RCC 7860 (cell line): ENCODE measurements at places on chromosomes 3 and 15.

- no peak for DNase-seq
These were observed 85.7 kb downstream of the C3orf70 start for GRCh38 chr3:185067173-185067572.

DNA sequence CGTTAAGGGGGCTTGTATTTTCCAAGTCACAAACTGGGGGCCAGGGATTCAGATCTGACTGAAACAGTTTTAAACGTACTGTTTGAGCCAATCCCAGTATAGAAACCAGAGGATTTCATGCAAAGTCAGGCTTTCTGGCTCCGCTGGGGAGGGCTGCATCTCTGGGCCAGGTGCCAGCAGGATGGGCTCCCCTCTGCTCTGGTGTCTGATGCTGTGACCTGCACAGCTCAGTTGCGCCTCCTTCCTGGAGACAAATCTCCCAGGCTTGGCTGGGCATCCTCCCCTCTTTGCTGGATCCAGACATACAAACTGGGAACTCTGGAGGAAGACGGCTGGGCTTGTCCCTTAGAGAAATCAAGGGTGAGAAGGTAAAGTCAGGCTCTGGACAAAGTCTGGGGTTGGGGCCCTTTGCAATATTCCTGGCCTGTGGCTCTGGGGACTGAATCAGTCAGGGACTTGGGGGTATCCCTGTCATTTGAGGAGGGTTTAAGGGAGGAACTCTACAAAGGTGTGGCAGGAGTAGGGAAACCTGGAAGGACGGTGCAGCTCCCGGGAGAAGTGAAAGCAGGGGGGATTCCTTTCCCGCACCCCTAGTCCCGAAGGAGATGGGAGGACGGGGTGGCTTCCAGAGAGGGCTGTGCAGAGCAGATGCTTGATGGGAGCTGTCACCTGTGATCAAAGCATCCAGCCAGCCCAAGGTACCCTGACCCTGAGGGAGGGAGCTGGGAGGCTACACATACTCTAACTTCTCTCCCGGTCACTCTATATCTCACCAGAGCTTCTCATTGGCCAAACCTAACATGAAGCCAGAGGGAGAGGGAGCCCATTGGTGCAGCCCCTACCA, 114.8 kb upstream of the ATP2B2 start:
- no peak for DNase-seq

- DNase-seq, result no peak
These were observed 52.7 kb downstream of the RBMS3 start for GRCh38 chr3:29333576-29333975.

DNA sequence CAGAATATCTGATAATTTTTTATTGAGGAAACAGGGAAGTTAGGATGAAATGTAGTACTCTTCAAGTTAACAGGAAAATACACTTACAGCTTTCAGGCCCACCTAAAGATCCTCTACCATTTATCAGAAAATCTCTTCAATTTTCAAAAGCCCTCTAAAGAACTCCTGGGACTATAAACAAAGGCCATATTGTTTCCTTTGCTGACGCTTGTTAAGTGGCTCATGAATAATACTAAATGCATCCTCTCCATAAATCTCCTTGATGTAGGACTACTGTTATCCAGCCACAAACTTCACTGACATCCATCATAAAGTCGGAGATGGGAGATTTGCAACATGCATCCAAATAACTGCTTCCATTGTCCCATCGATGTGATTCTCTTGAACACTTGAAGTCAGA, 326.5 kb downstream of the ZIC1 start:
- no peak for DNase-seq

GRCh38 chr3:10945683-10946287, 46.8 kb upstream of the SLC6A1 start:
- DNase-seq, result no peak

DNA sequence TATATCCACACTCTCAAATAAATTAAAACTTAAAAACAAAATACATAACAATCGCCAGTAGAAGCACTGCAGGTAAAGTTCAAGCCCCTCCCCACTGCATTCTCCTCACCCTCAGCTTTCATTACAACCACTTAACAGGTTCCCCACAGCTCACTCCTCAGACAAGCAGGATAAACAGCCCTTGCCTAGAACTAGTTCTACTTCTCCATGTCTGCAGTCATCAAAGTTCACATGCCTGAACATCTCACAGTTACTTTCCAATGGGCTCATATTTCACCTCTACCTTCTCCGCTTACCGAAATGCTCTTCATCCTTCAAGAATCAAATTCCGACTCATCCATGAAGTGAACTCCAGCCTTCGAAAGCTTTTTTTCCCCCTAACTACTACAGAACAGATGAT, 4.1 kb downstream of the YEATS2 start:
- DNase-seq, result no peak

GRCh38 chr15:91268510-91268909, 168.5 kb downstream of the SV2B start:
- DNase-seq, result no peak

- no peak for DNase-seq
These were observed 23.0 kb upstream of the DNAJC13 start for GRCh38 chr3:132394320-132394719.

GRCh38 chr3:299590-300301, 103.2 kb downstream of the CHL1 start:
- DNase-seq, result no peak

- DNase-seq, result no peak
These were observed 20.0 kb downstream of the PCCB start for GRCh38 chr3:136270179-136270578.

DNA sequence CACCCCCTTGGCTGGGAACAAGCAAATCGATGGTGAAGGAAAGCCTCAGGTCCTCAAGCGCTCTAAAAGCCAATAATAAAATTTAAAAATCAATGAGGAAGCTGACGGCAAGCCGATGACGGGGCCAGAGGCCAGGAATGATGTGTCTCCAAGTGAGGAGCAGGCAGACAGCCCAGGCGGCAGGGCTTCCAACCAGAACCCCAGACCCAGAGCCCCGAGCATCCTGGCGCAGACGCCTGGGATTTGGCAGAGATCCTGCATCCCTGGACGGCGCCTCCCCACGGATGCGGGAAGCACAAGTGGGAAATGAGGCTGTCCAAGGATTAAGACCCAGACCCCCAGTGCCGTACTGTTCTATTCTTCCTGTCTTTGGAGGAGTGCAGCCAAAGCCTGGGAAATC, 123.0 kb upstream of the PROK2 start:
- no peak for DNase-seq

DNA sequence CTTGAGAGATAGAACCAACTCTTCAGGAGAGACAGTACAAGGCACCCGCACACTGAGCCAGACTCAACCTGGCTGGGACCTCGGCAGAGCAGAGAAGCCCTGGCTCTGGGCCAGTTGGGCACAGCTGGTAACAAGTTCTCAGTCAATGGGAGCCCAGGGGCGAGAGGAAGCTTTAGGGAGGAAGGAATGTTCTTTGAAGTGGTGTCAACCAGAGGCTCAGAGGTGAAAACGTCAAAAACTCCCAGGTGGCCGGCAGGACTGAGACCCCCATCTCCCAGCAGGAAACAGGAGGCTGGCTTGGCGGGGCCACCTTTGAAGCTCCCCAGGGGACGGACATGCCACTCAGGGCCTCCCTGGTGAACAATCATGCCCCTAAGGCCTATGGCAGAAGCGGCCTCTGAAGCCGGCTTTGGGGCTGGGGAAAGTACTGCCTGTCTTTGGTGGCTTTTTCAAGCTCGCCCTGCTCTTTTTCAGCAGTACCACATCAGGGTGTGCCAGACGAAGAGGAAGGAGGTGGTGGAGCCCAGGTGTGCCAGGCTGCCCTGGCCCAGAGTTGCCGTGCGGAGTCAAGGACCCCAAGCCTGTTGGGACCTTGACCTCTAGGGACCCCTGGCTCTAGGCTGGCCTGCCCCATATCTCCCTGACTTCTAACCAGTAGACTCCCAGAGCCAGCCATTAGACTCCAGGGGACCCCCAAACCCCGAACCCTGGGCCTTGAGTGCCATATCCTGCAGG, 16.7 kb upstream of the TBC1D21 start:
- DNase-seq, result no peak

- no peak for DNase-seq
These were observed 12.8 kb downstream of the LACTB start for GRCh38 chr15:63134245-63134985.

DNA sequence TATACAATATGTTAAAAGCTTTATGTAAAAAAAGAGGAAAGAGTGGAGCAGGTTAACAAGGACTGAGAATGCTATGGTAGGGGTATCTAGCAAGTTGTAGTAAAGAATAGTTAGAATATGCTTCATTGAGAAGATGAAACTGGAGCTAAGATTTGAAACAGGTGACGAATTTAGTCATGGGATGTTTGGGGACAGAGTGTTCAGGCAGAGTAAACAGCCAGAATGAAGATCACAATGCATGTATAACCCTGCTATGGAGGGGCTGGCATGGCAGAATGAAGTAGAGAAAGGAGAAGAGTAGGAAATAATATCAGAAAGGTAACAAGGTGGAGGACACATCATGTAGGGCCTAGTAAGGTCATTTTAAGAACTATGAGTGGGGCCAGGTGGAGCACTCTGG, 72.0 kb downstream of the BTD start:
- no peak for DNase-seq

GRCh38 chr3:150300852-150301517, 107.1 kb upstream of the TSC22D2 start:
- peak; percentile 58 for DNase-seq

GRCh38 chr3:36911990-36912804, 32.7 kb downstream of the TRANK1 start:
- peak; percentile 48 for DNase-seq

- DNase-seq, result peak; percentile 63
These were observed 558.8 kb upstream of the ADAMTS9 start for GRCh38 chr3:65246561-65246960.

GRCh38 chr3:45178183-45179023, 32.2 kb upstream of the CDCP1 start:
- peak; percentile 24 for DNase-seq

GRCh38 chr3:43256714-43257461, 29.5 kb upstream of the SNRK start:
- no peak for DNase-seq

- no peak for DNase-seq
These were observed 25.3 kb downstream of the ANP32A start for GRCh38 chr15:68795298-68795848.

DNA sequence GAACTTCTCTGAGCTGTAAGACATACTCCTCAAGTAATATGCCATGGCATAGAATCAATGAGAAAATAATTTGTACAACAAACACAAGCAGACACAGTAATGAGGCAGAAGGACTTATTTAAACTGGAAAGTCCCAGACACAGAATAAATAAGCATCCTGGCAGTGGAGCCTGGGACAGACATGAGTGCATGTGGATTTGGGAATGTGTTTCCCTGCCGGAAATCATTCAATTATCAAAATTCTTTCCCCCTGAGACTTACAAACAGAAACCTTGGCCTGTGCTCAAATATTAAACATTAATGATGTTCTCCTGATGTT, 520.1 kb downstream of the ROBO1 start:
- no peak for DNase-seq

DNA sequence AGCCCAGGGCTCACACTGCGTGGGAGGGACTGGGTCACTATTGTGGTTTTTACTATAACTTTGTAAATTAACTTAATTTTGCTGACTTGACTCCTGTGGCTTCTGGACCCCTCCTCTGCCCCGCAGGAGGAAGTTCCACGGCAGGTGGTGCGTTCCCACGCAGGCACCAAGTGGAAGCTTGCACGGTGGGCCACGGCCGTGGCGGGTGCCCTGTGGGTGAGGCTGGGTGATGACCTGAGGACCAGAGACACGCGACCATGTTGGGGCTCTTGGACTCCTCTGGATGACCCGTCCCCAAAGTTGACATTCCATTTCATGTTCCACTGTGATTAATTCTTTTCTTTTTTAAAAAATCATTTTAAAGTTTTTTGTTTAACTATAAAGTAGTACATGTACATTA, 89.0 kb downstream of the FBLN2 start:
- no peak for DNase-seq

DNA sequence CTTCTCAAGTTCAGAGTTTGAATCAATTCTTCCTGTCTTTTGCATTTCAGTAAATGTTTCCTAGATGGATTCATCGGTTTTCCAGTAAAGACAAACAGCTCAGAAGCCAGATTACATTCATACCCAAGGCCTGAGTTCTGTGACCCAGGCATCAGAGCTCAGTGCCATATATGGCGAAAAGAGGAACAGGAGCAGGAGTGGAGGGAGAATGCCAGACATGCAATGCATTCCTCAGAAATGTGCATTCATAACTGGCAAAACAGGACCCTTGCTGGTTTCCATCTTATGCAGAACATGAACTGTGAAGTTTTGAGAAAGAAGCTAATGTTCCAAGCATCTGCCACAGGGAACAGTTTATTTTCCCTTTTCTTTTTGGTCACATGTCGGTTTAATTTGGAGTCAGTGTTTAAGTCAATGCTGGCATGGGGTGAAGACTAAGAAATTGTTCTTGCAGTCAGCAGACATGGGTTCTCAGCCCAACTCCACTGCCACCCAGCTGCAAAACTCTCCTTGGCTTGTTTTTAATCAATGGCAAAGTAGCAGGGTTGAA, 116.5 kb downstream of the LPP start:
- peak; percentile 86 for DNase-seq

- no peak for DNase-seq
These were observed 70.8 kb downstream of the TMCC1 start for GRCh38 chr3:129822679-129823078.

GRCh38 chr3:30945291-30945690, 50.8 kb upstream of the GADL1 start:
- DNase-seq, result no peak

DNA sequence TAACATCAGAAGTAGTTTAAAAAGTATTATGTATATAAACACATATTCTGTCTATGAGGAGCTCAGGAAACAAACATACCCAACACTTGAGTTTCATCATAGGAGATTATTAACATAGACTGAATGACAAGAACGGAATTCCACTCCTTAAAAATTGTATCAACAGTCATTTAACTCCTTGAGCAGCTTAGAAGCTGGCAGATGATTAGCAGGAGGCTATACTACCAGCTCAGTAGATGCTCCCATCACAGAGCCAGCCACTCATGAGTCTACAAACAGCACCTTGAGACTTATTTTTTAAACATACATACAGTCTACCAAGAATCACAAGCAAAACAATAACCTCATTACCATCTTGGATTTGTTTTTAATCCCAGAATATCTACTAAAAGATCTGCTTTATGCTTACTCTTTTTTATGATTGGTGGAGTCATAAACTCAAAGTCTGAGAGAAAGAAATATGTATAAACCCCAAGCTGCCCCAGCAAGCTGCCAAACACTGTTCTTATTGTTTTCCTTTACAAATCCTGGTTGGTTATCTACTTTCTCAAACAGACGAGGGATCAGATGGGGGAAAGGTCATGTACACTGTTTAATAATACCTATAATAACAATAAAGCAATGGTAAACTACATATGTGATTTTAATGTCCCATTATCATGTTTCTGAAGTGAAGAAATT, 59.5 kb downstream of the CBLB start:
- no peak for DNase-seq

GRCh38 chr3:62771331-62772072, 103.7 kb downstream of the CADPS start:
- DNase-seq, result no peak

DNA sequence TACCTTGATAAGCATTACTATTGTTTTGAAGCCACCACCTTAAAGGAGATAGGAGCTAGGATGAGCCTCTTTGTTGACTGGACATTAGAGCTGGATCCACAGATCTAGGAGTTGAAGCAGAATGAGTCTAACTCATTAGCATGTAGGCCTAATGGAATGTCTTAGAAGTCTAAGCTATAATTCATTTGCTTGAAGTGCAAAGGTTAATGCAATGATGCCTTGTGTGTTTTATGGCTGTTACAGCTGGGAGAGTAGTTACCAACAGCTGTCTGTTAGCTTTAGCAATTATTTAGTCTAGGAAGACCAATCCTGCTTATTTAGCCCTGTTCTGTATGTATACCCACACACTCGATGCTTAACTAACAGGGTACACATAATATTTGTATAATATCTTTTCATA, 419.3 kb downstream of the TUSC7 start:
- no peak for DNase-seq
